ENCODE measurements at places on chromosomes 1 and 21.

- no peak for DNase-seq
Measured at GRCh38 chr1:228400237-228400651, 6.4 kb downstream of the TRIM11 start.

DNA sequence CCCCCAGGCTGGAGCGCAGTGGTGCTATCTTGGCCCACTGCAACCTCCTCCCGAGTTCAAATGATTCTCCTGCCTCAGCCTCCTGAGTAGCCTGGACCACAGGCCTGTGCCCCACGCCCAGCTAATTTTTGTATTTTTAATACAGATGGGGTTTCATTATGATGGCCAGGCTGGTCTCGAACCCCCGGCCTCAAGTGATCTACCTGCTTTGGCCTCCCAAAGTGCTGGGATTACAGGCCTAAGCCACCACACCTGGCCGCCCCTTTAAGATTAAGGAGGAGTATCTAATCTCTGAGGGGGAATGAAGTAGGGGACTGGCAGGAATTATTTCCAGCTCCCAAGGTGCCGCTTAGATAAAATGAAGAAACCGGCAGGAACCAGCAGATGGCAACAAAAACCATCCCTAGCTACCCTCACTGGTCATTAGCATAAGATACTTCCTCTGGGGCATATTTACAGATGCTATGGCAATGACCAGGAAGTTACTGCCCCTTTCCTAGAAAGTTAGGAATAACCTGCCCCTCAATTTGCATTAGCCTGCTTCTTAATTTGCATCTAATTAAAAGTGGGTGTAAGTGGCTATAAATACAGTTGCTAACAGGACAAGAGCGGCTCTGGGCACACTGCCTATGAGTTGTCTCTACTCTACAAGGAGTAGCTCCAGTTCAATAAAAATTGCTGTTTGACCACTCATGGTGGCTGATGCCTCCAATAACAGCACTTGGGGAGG, 7.1 kb upstream of the NSUN4 start:
- DNase-seq, result no peak

GRCh38 chr1:156376146-156376545, 7.1 kb downstream of the RHBG start:
- DNase-seq, result no peak

DNA sequence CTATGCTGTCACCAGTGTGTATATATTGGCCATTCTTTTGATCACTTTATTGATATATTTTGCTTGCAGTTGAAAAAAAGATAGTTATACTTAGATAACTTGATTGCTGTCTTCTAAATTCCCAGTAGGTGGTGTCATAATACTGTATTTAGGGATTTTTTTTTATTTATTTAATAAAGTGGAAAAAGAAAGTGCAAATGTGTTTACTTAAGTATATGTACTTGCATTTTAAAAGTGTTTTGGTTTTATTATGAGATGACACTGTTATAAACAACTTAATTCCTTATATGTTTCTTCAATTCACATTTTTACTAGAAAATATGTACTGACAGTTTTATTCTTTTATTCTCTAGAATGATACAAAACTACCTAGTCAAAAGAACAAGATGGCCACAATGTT, 164.8 kb downstream of the USP25 start:
- no peak for DNase-seq

DNA sequence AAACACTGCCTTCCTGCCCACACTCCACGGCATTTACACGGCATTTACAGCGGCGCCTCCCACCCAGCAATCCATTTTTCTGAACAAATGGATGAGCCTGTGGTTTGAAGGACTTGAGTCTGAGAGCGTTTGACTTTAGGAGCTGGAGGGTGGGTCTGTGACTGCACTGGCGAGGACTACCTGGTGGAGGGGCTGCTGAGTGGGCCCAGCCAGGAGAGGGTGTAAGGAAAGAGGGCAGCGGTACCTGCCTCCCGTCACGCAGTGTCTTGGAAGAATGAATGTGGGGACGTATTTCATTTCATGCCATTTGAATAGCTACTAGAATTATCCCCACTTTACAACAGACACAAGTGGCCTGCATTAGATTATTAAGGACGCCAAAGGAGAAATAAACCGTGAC, 62.9 kb downstream of the B3GALT5 start:
- no peak for DNase-seq

- DNase-seq, result no peak
Measured at GRCh38 chr21:29092102-29092959, 18.9 kb upstream of the CCT8 start.

GRCh38 chr1:205293350-205294074, 28.0 kb downstream of the NUAK2 start:
- no peak for DNase-seq

- DNase-seq, result no peak
Measured at GRCh38 chr1:229693129-229693900, 67.3 kb downstream of the URB2 start.

GRCh38 chr1:33361532-33362235, 40.8 kb upstream of the A3GALT2 start:
- DNase-seq, result no peak

DNA sequence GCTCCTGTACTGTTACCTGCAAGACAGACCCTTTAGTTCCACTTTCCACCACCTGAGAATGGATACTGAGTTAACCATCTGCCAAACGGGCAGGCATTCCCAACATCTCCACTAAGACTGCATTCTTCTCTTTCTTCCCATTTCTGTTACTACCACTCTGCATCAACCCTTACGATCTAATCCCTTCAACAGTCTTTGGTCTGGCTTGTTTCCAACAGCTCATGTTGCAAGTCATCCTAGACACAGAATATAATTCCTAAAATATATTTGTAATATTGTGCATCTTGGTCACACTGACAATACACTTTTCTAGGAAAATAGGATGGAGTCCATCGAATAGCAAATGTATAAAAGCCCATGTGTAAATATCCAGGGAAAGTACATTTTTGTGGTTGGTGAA, 166.7 kb downstream of the SIPA1L2 start:
- DNase-seq, result no peak

GRCh38 chr1:30449003-30449402, 274.4 kb downstream of the MATN1 start:
- no peak for DNase-seq

- no peak for DNase-seq
Measured at GRCh38 chr1:14511796-14512585, 86.5 kb upstream of the KAZN start.

GRCh38 chr21:45938811-45939520, 42.6 kb upstream of the COL6A1 start:
- no peak for DNase-seq

DNA sequence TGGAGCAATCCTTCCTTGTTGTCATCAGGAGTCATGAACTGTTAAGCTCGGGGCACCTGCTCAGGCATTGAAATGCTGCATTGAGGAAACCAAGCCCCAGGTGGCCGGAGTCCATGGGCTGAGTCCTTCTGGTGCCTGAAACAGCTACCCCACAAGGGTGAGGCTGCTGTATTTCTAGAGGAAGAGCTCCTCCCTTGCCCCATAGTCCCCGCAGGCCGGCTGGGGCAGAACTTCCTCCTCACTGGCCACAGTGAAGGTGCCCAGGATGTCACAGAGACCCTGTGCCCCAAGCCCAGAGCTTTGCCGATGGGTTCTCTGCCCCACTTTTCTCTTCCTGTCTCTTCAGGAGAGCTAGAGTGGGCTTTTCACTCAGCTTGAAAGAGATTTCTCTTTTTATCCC, 80.8 kb upstream of the GCLM start:
- DNase-seq, result no peak

DNA sequence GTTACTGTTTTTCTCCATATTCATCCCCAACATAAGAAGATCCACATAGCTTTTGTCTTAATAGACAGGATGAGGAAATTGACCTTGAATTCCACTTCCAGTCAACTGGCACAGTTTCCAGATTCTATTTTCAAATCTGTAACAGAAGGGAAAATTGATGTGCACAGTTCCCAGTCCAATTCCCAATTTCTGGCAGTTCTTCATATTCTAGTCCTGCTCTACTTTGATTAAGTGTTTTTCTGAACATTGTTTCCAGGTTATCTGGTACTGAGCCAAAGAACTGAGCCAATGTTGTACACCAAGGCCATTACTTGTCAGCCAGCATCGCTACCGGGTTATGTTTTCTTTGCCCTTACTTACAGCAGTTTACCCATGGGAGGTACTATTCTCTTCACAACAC, 1755.4 kb downstream of the PLA2G4A start:
- no peak for DNase-seq

- no peak for DNase-seq
Measured at GRCh38 chr1:47564570-47564969, 126.7 kb downstream of the FOXD2 start.

DNA sequence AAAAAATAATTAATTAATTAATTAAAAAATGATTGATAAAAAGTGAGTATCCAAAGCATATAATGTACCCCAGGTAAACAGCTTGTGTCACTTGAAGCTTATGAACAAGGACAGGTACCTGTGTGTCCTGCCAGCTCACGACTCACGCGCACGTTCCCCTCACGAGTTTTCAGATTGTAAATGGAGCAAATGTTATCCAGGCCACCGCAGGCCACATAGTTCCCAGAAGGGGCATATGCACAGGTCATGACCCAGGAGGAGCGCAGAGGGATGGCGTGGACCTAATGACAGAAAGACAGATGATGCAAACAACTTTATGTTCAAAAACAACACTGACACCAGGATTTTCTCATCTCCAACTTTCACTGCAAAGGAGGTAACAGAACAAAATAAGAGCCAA, 26.0 kb upstream of the NADK start:
- DNase-seq, result no peak

DNA sequence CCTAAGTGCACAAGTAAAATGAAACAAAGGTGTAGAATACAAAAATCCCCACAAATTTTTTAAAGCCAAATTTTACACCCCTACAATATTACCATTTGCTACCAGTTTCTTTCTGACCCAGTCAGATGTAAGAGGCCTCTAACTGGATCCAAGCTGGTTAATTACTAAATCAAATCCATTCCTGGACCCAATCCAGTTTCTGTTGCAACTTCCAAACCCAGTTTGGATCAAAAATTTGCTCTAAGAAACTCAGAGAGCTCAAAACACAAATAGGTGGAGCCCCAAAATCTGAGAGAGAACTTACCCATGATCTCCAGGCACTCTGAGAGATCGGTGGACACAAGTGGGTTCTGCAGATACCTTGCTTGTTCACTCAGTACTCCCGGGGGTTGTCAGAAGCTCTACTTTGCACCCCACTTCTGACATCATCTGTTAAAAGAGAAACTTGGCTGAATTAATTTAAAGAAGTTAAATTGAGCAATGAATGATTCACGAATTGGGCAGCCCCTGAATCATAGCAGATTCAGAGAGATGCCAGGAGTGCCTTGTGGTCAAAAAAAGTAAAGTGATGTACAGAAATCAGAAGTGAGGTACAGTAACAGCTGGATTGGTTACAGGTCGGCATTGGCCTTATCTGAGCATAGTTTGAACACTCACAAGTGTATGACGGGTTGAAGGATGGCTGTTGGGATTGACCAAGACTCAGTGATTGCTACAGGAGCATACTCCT, 448.0 kb downstream of the KCNT2 start:
- no peak for DNase-seq

DNA sequence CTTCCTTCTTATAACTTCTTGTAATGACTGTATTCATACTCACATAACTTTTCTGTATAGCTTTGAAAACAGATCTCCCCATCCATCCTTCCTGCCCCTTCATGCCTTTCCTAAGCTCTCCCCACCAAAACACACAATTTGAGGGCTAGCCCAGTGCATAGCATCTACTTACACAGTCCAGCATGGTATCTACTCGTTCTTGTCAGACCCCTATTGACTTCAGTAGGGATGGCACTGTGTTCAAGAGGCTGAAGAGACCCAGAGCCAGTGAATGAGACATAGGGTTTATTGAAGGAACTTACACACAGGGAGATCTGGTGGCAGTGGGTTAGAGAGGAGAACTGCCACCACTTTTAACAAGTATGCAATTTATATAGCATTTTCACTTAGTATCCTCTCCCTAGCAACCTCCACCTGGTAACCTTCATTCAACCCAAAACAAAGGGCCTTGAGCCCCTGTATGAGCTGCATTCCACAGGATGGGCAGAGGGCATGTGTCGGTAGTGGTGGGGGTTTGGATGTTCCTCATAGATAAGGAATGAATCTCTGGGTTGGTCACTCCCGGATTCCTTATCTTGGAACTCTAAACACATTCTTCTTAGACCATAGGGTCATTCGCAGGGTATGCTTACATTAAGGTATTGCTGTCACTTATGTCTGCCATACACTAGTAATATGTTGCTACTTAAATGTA, 64.9 kb upstream of the GNG12 start:
- DNase-seq, result no peak

- no peak for DNase-seq
Measured at GRCh38 chr21:32757804-32758203, 13.8 kb downstream of the PAXBP1 start.

- DNase-seq, result no peak
Measured at GRCh38 chr1:236686815-236687160, 489 bp downstream of the ACTN2 start.

DNA sequence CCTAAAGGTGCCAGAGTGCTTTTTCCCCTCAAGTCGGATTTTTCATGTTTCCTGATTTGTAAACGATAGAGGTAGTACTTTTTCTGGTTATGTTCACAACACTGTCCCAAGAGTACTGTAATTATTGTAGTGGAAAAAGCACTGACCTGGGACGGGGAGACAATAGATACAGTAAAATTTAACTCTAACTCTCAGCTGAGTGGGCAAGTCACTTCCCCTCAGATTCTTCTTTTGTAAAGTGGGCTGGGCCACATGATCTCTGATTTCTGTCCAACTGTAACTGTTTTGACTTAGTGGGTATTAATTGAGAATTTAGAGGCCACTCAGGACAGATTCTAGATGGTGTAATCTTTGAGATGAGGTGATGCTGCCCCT, 19.1 kb downstream of the MARCKSL1 start:
- DNase-seq, result no peak

GRCh38 chr1:196590012-196590708, 18.1 kb downstream of the KCNT2 start:
- DNase-seq, result no peak

- DNase-seq, result no peak
Measured at GRCh38 chr1:221363039-221363438, 378.9 kb downstream of the DUSP10 start.

- no peak for DNase-seq
Measured at GRCh38 chr1:180734366-180734765, 102.5 kb downstream of the XPR1 start.

- peak; percentile 50 for DNase-seq
Measured at GRCh38 chr21:34603002-34603709, 11.8 kb downstream of the RCAN1 start.

GRCh38 chr1:162997499-162998285, 71.5 kb upstream of the RGS4 start:
- DNase-seq, result no peak

- no peak for DNase-seq
Measured at GRCh38 chr1:3473381-3473844, 18.9 kb downstream of the ARHGEF16 start.
